Ammon's horn (tissue), 1 donor: ENCODE measurements at places on chromosomes 4 and X.

- DNase-seq: no peak
These were observed 29.1 kb upstream of the BCORL1 start for GRCh38 chrX:129953334-129953648.

DNA sequence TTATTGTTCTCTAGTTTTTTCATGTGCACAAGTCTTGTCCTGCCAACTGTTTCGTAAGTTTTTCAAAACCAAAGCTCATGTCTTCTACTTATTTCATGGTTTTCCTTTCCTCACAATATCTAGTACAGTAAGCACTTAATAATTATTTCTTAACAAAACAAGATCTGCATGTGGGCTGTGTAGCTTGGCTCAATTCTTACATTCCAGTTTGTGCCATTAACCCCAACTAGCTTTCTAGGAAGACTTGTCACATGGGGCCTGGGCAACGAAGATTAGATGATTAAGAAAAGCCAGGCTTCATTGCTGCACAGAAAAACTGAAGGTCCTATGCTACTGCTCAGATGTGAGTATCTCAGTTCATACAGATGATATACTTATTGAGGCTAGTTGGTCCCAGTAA, 155.3 kb upstream of the TEX13A start:
- DNase-seq: no peak

DNA sequence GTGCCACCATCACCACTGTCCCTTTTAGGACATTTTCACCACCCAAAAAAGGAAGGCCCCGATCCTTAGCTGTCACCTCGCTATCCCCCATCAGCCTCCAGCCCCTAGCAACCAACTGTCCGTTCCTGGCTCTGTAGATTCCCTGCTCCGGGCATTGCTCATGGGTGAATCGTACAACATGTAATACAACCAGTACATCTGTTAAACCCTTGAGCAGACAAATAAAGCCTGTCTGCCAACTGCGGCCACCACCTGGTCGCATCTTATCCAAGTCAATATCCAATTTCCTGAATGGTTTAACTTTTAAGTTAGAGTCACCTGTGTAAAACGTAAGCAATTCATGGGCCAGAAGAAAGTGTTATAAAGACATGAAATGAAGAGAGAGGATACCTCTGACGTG, 251.9 kb downstream of the AFAP1 start:
- no peak for DNase-seq

- DNase-seq: no peak
These were observed 60.5 kb downstream of the ELF4 start for GRCh38 chrX:130049821-130050220.

DNA sequence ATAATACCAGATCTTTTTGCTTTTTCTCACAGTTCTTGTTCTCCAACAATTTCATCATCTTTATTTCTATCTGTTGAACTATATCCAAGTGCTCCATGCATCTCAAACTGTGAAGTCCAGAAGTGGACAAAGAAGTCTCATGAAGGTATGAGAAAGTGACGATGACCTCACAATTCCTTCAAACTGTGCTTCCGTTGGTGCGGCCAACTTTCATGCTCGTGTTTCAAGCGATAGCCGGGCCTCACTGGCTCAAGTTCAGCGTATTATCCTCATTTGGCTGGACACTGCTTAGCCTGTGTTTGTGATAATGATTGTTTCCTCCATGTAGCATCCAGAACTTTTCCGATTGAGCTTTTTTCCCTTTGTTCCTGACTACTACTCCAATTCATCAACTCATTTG, 143.1 kb downstream of the PALLD start:
- DNase-seq: no peak

- no peak for DNase-seq
These were observed 1.6 kb downstream of the SOX3 start for GRCh38 chrX:140503238-140503601.

DNA sequence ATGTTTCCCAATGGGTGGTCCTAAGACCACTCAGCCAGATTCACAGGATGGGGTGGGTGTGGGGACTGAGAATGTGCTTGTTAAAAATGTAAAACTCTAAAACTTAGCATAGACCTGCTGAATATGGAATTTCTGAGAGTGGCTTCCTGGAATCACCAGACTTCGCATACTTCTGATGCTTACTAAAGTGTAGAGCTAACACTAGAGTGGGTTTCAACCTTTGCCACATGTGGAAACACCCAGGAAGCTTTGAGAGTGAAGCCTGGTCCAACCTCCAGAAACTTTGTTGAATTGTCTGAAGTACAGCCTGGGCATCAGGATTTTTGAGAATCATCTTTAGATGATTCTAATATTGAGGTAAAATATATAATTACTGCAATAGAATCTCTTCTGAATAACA, 167.8 kb upstream of the EDNRA start:
- DNase-seq: no peak

DNA sequence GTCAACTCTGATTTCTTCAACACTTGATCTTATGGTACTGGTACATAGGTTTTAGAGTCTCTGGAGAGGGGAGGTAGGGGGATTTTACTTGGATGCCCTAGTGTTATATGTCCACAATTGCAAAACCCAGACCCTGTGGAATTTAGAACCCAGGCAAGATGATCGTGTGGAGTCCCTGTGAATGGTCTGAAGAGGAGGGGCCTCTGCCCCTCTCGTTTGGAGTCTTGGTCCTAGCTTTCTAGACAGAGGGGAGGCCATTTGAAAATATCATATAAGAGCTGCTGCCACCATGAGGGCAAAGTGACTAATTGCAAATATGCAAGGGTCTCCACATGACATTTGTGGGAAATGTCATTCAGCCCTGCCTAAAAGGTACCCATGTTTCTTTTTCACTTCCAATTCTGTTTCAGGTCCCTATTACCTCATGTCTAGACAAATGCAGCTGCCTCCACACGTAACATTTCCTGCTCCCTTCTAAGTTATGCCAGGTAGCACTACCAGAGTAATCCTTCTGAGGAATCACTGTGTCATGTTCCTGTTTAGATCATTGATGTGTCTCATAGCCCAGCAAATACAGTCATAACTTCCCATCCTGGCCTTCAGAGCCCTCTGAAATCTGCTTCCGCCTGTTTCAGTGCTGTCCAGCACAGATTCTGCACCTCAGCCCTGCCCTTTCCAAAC, 126.8 kb downstream of the KLHL8 start:
- peak; percentile 70 for DNase-seq

GRCh38 chr4:57496697-57497471, 386.7 kb upstream of the IGFBP7 start:
- no peak for DNase-seq

DNA sequence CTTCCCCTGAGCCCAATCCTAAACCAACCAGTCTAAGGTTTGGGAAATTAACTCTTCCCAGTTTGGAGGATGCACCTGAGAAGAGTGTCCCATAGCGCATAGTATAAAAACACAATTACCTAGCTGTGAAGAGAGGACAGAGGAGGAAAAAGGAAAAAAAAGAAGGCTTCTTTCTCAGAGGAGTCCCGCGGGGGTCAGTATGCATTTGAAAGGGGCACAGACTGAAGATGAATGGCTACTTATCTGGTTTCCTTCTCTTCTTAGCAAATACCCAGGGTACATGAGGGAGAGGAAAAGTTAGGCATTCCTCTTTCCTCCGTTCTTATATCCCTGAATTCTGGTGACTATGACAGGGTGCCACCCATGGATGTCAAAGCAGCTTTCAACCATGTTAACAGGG, 96.9 kb downstream of the TMEM47 start:
- no peak for DNase-seq

- DNase-seq: no peak
These were observed 166.0 kb downstream of the PDGFRA start for GRCh38 chr4:54395013-54395527.

- no peak for DNase-seq
These were observed 240.5 kb upstream of the ANKRD50 start for GRCh38 chr4:124953061-124953460.

DNA sequence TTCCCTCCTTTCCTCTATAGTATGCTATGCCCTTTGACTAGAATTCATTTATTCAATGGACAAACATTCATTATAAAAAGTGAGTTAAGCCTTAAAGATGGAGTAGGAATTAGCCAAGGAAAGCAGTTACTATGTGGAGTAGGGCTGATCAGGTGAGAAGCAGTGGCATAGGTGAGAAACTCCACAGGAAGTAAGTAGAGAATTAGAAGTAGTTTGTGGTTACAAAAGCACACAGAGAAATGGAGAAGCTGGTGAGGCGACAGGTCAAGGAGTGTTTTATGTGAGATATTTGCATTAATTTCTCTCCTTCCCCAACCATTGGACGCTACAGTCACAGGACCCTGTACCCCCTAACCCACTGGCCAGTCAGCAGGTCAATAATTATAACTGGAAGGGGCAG, 30.6 kb downstream of the SETD7 start:
- no peak for DNase-seq

- no peak for DNase-seq
These were observed 154.4 kb downstream of the AMMECR1 start for GRCh38 chrX:110163488-110163887.

DNA sequence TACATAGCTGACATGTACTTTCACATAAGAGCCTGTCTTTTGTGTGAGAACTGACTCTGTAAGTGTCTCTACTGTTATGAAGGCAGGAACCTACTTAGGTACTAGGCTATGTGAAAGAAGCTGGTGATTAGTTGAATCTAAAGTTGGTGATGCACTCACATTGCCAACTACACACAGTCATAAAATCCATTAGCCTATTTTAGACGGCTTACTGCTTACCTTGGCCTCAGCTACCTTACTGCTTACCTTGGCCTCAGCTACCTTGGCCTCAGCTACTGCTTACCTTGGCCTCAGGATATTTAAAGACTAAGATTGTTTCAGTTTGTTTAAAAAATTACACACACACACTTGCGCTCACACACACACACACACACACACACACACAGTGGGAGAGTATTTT, 549.7 kb downstream of the IL1RAPL1 start:
- DNase-seq: no peak

DNA sequence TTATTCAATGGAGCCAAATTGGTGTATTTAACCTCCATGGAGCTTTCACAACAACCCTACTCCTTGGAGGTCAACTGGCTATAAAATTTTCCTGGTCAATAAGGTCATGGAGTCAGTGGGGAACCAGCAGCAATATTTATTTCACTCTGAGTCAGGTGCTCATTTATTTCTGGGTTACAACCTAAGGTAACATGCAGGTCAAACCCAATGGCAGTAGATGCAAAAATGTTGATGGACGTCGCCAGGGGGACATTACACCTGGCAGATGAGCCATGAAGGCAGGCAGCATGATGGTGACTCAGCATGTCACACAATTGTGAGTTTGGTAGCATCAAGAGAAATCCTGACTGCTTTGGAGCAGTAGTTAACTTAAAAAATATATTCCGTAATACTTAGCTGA, 514.1 kb downstream of the IL15 start:
- DNase-seq: no peak

- DNase-seq: no peak
These were observed 232.0 kb downstream of the ARHGAP10 start for GRCh38 chr4:147963839-147964238.

- no peak for DNase-seq
These were observed 227.4 kb upstream of the ANKRD50 start for GRCh38 chr4:124939908-124940307.

- no peak for DNase-seq
These were observed 20.5 kb downstream of the MAOB start for GRCh38 chrX:43861750-43862149.

DNA sequence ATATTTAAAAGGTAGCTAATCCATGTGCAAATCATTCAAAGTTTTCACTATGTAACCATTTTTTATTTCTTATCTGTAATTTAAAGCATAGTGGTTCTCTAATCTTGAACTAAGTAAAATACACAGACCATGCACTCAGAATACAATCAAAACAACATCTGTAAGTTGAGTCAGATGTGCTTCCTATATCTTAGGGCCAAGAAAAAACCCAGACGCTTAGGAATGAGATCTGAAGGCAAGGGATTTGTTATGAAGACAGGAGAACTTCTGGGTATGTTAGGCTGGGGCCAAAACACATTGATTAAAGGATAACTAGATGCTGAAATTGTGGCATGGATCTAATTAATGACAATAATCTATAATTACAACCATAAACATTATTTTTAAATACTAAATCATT, 120.3 kb downstream of the PDE5A start:
- no peak for DNase-seq

GRCh38 chr4:79854856-79855502, 218.1 kb downstream of the ANTXR2 start:
- DNase-seq: no peak

- no peak for DNase-seq
These were observed 26.1 kb downstream of the FAM47E start for GRCh38 chr4:76277667-76278066.

DNA sequence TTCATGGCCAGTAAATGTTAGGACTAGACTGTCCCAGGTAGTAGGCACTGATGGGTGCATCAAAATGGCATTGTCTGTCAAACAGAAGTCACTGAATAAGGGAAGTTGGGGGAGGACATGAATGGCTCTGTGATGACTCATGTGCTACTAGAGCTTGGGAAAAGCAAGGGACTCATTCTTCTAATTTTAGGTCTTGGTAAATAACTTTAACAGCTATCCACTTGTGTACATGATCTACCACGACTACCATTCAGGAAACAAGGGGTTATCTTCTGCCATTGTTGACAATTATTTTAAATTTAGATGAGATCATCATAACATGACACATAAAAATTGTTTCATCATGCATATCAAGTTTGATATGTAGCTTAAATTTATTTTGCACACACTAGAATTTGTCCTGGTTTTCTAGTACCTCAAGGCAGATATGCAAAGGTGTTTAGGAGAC, 6.3 kb downstream of the AREG start:
- DNase-seq: no peak

- DNase-seq: peak; percentile 2
These were observed 276.5 kb downstream of the PPP4R3C start for GRCh38 chrX:27186671-27187070.

DNA sequence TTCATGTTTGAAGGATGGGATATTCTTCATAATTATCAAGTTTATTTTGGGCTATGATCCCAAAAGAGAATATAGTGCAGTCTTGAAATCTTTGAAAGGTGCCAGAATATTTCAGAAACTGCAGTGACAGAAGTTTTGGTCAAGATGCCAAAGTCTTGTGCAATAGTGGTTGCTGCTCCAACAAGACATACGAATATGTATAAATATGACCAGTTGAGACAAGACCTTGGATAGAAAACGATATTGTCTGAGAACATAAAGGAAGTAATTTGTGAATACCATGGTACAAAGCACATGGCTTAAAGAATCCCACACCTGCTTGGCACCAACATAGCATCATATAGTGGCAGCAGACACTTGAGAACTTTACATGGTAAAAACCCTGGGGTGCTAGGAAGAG, 48.6 kb upstream of the AMELX start:
- no peak for DNase-seq

DNA sequence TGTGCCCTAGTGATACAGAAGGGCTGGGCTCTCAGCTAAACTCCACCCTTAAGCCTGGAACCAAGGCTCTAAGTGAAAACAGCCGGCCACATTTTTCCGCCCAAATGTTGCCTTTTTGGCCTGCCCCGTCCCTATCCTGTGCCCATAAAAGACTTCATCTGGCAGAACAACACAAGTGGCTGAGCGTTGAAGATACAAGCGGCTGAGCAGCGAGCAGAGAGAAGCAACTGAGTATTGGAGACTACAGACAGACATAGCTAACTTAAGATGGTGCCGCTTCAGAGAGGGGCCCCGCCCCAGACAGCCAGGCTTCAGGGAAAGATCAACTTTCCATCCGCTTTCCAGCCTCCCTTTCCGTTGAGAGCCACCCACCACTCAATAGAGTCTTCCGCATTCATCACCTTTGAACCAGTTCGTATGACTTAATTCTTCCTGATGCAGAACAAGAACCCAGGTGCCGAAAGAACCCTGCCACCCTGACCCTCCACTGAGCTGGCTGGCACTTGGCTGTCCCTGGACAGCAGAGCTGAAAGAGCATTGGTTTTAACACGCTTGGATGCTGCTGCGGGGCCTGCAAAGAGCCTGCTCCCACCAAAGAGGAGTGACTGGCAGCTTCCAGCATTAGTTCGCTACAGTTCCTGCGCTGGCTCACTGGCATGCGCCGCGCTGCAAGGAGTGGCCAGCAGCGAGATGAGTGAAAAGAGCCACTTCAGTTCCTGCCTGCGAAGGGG, 853.2 kb upstream of the INTU start:
- DNase-seq: no peak
